ENCODE measurements at places on chromosomes 7 and 10.

DNA sequence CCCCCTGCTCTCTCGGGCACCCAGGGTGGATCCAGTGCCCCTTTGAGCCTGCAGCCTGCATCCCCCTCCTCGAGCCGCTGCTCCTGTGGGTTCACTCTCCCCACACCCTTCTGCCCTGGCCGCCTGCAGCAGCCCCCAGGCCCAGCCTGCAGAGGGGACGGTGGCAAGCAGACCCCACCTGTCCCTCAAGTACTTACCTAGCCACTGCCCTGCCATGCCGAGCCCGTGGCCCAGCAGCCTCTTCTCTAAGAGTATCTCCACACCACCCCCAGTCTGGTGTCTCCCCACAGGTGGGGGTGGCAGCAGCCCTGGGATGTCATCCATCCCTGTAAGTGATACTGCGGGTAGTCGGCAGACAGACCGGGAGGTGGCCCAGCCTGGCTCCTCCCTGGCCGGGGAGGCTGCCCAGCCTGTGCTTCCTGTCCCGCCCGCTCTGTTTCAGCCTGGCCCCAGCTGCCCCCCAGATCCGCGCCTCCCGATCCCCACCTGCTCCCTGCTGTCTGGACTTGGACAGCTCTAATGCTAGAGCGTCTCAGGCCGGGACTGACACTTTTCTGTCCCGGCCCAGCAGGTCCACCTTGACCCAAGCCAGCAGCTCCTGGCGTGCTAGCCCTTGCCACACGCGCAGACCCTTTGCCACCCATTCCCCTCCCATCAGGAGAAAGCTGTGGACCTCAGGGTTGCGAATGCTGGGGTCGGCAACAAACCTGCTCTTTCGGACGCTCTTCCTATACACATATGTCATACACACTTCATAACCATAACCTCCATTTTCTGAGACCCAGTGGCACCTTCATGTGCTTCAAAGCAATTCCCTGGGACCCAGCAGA lies 25.0 kb downstream of the YKT6 start:
- no peak for DNase-seq

DNA sequence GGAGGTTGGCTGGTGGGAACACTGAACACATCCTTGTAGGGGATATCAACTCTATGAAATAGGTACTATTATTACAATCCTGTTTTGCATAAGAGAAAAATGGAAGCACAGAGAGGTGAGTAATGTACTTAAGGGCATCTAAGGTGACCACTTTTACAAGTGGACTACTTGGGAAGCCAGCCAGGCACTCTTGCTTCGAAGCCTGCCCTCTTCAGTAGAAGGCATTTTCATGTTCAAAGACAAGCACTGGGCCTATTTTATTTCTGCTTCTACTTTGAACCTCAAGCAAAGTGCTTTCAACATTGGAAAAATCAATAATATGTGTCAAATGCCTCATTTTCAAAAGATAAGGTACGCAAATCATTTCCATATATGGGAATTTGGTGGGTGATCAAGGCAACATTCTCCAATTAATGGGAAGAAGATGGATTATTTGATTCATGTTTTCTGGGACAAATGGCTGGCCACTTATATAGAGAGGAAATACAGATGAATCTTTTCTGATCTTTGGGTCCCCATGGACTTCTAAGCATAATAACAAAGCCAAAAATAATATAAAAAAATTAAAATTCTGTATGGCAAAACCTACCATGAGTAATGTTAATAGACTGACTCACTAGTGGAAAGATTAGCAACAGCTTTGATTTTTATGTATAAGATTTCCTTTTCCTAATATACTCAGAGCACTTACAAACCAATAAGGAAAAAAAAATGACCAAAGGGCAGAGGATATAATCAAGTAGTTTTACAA lies 270.2 kb downstream of the FRMD4A start:
- peak; percentile 6 for DNase-seq

- DNase-seq, result no peak
Observed at GRCh38 chr10:127695431-127695830, 41.6 kb upstream of the FOXI2 start.

DNA sequence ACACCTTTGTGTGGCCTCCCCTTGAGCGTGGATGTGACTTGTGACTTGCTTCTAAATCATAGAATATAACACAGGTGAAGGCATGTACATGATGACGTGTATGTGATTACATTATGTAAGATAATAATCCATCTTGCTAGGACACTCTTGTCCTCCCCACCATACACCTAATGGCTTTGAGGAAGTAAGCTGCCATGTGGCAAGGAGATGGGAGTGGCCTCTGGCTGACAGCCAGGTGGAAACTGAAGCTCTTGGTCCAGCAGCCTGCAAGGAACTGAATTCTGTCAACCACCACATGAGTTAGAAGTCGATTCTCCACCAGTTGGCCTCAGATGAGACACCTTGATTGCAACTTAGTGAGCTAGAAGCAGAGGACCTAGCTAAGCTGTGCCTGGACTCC lies 67.4 kb upstream of the ELN start:
- DNase-seq, result no peak

GRCh38 chr7:158239290-158239981 lies 348.2 kb downstream of the PTPRN2 start:
- DNase-seq, result peak; percentile 20

GRCh38 chr10:124033887-124034218 lies 59.5 kb downstream of the CHST15 start:
- no peak for DNase-seq

DNA sequence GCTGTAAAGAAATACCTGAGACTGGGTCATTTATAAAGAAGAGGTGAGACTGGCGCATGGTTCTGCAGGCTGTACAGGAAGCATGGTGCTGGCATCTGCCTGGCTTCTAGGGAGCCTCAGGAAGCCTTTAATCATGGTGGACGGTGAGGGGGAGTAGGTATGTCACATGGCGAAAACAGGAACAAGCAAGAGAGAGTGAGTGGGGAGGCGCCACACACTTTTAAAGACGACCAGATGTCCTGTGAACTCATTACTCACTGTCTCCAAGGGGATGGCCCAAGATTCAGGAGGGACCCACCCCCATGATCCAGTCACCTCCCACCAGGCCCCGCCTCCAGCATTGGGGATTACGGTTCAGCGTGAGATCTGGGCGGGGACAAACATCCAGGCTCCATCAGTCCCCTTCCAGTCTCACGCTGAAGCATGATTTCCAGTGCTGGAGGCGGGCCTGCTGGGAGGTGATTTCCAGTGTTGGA lies 3.2 kb downstream of the ZNF316 start:
- no peak for DNase-seq

DNA sequence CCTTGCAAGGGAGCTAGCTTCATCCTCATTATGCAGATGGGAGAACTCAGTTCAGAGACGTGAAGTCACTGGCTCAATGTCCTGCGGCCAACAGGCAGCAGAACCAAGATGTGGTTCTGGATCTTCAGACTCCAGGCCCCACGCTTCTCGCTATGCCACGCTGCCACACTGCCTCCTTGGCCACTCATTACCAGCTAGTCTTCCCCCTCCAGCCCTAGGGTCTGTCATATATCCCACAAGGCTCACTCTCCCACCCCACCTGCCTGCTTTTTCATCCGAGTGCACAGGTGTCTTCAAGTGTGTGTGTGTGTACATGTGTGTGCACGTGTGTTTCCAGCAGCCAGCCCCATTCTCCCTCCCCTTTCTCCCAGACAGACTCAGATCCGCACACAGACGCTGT lies 53.4 kb downstream of the DENND2A start:
- no peak for DNase-seq

- no peak for DNase-seq
Observed at GRCh38 chr7:151119055-151119415, 32.8 kb downstream of the AGAP3 start.

DNA sequence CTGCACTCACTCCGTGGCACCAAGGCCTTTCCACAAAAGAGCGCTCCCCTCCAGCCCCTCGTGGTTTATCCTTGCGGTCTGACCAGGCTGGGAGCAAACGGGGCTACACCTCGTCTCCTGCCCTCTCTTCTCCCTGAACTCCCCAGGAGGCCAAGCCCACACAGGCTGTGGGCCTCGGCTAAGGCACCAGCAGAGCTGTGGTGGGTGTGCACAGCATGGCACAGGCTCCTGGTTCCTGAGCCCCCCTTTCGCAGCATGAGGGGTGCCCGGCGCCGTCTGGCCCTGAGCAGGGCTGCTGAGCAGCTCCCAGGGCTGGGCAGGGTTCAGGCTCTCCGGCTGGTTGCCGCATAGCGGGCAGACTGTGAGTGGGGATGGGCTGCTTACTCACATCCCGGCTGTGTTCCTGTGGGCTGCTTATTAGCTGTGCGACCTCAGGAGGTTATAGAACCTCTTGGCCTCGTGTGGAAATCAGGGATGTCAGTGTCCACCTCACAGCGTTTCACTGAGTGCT lies 90.4 kb downstream of the ZMIZ1 start:
- DNase-seq, result no peak

GRCh38 chr7:141860207-141860606 lies 18.9 kb upstream of the PRSS37 start:
- DNase-seq, result no peak

- no peak for DNase-seq
Observed at GRCh38 chr10:22628309-22628708, 86.1 kb downstream of the PIP4K2A start.

- DNase-seq, result no peak
Observed at GRCh38 chr7:148803094-148803493, 81.0 kb downstream of the EZH2 start.

- DNase-seq, result no peak
Observed at GRCh38 chr7:33039903-33040292, 22.7 kb downstream of the NT5C3A start.

DNA sequence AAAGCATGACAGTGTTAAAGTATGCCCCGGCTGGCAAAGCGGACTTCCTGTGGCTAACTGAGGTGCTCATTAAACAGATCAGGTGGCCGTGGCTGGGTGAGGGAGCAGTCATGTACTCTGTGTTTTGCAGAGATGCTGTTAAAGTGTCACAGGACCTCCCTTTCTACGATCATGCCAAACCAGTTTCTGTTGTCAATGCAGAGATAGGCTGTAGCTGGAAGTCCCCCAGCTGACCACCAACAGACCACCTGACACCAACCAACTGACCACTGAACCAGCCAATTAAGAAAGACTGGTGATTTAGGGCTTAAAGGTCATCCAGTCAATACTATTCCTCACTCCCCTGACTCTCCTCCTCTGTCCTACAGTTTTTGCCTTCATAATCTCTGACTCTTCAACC lies 431.1 kb upstream of the LRGUK start:
- no peak for DNase-seq

DNA sequence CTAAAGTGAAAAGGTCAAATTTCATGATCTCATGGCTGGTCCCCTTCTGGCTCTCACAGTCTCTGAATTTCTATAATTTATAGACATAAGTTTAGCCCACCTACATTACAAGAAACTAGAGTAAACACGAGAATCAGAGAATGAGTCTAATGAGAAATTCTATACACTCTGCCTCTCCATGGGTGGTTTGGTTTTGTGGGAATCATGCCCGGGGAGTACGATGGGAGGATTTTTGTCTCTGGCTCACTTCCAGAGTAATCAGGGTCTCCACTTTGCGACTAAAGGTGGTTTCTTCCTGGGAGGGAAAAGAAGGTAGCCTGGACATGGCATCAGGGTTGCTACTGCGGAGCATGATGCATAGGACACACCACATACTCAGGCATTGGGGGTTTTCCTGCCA lies 69.7 kb downstream of the MRC1 start:
- DNase-seq, result no peak

DNA sequence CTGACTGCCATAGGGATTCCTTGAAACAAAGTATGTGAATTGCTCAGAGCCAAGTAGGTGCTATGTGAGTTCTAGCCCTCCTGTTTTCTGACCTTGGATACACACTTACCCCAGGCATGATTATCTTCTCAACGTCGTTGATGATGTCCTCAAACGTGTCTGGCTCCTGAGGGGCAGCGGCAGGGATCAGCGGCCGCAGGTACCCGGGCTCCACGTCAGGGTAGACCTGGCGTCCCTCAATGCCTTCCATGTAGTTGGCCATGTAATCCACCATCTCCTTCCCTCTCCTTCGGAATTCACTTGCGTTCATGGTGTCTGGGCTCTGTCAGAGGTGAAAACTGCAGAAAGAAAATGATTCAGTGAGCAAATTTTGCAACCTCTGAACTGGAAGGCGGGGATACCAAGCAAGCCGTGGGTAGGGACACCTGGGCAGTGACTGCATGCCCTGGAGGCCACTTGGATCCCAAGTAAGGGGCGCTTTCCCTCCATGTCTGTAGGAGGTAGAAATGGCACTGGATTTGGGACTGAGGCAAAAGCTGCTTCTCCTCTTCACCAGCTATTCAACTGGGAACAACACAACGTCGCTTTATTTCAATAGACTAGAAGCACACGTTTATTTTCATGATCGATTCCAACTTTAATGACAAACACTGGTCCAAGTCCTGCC lies 21.3 kb downstream of the DDC start:
- no peak for DNase-seq

GRCh38 chr10:110840923-110841428 lies 30.8 kb upstream of the PDCD4 start:
- no peak for DNase-seq

DNA sequence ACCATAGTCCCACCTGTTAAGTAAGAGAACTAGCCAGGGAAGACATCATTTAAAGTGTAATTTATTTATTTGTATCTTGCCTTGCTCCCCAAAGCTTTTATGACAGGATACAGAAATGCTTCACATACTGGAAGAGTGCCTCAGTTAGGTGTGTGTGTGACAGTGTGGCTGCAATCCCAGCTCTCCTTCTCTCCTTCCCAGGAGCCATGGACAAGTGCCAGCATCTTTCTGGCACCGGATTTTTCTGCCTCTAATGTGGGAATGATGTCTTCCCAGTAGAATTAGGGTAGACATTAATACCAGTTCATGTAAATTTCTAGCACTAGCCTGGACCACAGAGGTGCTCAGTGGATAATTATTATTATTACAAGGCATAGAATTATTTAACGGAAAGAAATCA lies 30.3 kb upstream of the ATXN7L1 start:
- DNase-seq, result no peak

- no peak for DNase-seq
Observed at GRCh38 chr7:152579070-152579469, 96.9 kb downstream of the XRCC2 start.

- DNase-seq, result peak; percentile 52
Observed at GRCh38 chr10:87734987-87735827, 75.5 kb downstream of the PAPSS2 start.

- peak; percentile 69 for DNase-seq
Observed at GRCh38 chr7:33964417-33965182, 59.3 kb downstream of the BMPER start.

- DNase-seq, result no peak
Observed at GRCh38 chr7:132321387-132321786, 254.9 kb downstream of the PLXNA4 start.

- DNase-seq, result no peak
Observed at GRCh38 chr7:55055479-55055878, 36.7 kb downstream of the EGFR start.

DNA sequence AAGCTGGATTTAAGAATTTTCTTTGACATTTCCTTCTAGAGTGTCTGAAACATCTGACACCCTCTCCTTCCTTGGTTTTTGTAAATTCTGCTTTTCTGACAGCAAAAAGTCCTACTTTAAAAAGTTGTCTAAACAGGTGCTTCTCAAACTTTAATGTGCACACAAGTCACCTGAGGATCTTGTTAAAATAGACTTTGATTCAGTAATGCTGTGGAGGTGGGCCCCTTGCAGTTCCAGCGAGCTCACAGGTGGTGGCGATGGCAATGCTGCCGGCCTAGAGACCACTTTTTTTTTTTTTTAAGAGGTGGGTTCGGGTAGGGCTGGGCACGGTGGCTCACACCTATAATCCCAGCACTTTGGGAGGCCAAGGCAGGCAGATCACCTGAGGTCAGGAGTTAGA lies 77.1 kb downstream of the ABCC2 start:
- DNase-seq, result peak; percentile 9

- DNase-seq, result no peak
Observed at GRCh38 chr10:3330663-3331062, 158.1 kb upstream of the PITRM1 start.

GRCh38 chr7:94446308-94446707 lies 51.6 kb downstream of the COL1A2 start:
- no peak for DNase-seq
